ENCODE measurements at places on chromosomes 6 and 20.
A peak's percentile ranks its signal among the peaks of the same experiment; 100 is the strongest.

DNA sequence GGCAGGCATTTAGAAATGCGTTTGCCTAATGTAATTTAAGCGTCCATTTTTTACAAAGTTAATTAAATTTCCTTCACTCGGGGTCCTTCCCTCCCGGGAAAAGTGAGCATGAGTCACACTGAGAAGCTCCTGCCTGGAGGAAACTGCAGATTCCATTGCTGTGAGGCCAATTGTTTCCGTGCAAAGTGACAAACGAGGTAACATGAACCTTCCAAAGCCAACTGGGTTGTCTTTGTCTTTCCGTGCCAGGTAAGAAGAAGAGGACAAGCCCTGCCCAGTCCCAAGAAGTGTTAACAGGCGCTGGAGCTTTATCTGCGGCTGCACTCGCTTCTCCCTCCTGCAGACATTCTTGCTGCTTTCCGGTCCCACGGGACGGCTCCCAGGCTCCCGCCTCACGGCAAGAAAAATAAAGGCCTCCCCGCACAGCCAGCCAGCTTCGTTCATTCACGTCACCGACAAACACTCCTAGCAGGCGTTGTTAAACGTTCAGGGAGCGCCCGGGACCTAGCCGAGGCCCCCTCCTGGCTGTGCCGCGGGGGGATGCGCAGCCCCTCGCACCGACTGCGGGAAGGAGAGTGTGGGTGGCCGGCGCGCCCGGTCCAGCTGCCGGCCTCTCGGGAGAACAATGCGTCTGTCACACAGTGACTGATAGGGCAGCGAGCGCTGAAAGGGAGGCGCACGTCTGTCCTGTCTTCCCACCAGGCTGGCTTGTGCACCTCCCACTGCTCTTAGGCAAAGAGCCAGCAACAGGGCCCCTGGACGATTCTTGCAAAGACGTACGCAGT lies 61.5 kb upstream of the HDDC2 start:
- DNase-seq = no peak

DNA sequence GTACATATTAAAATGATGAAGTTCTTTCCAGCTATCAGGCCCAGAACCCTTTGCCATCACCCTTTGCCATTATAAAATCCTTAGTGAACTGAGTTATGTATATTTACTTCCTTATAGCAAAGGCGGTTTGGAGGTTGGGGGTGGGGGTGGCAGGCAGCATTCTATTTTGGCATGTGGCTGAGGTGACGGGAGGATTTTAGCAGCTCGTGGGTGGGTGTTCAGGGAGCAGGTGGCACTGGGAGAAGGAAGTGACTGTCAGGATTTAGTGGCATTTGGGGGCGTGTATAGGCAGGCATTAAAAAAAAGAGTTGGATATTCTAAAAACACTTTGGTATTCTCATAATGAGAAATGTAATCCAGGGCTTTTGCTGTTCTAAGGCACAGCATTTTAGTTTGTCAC lies 150.7 kb downstream of the RIMS1 start:
- DNase-seq = no peak

DNA sequence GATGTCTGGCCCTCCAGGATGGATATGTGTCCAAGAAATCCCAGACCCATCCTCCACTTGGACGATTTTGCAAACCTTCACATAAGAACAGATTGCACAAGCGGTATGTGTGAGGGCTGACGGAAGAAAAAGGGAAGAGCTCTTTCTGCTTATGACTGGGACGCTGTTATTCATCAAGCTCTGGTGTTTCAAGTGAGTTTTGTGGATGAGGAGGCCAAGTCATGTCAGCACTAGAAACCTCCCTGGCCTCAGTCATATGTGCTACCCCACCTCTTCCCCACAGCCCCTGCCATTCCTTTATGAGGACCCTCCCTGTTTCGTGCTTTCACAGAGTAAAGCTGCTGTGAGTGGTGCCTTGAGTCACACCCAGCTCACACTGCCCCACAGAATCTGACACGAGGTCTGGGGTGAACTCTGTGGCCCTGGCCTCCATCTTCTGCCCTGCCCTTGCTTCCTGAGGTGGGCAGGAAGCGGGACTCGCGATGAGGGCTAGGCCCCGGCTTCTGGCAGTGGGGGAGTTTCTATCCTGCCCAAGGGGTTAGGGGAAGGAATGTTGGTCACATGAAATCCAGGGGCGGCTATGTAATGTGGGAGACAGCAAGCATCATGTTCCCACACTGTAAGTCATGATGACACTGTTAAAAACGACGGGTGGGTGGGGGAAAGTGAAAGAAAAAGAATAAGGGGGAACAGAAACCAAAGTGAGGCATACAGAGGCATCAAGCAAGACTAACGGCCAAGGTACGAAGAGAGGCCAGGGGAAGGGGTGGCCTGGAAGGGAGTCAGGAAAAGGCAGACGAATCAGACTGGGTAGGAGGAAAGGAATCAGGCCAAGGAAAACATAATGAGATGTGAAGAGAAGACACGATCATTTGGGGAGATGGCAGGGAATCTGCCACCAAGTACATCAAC lies 78.1 kb downstream of the PRDM1 start:
- DNase-seq = no peak

- DNase-seq = no peak
Measured at GRCh38 chr6:97438011-97438671, 155.1 kb upstream of the MMS22L start.

DNA sequence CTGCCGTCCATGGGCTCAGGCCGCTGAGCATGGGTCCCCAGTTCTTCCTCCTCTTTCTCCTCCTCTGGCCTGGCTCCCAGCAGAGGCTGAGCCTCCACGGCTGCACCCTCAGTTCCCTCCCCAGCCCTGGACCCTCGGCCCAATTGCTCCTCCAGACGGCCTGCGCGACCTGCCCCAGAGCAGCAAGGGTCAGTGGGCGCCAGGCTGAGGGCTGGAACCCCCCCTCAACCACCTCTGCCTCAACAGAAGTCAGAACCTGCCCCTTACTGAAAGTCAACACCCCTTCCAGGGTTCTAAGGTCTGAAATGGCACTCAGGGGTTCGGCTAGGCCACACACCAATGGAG lies 15.9 kb upstream of the SPAG4 start:
- no peak for DNase-seq

DNA sequence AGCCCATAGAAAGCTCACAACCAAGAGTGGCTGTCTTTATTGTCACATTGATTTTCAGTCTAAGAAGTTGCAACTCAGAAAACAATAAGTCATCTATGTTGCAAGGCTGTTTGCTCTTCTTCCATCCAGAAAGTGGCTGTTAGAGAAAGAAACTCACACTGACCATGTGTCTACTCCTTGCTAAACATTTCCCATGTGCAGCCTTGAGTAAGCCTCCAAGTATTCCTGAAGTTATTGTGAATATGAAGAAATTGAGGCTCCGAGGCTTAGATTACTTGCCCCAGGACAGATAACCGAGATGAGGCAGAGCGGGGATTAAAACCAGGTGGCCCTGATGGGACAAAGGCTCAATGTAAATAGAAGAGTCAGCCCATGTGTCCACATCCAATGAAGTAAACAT lies 105.0 kb downstream of the SPTLC3 start:
- DNase-seq = no peak

- no peak for DNase-seq
Measured at GRCh38 chr6:142184307-142184706, 37.2 kb downstream of the VTA1 start.

- no peak for DNase-seq
Measured at GRCh38 chr6:142421285-142422117, 119.7 kb downstream of the ADGRG6 start.

- no peak for DNase-seq
Measured at GRCh38 chr6:166777096-166777630, 150.1 kb upstream of the RPS6KA2 start.

DNA sequence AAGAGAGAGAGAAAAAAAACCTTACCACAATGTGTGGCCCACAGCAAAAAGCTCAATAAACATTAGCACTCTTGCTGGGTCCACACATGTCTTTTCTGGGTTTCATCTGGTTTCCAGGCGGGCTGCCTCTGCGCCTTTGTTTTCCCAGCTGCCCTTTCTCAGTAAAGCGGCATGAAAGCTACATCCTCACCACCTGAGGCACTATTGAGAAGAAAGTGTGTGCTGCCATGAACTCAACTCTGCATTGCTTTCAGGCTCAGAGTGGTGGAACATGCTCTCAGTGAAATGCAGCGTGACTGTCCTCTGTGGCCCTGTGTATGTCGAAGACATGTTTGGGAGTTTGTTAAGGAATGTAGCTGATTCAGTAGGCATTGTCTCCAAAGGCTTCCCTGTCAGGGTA lies 102.3 kb downstream of the LYRM2 start:
- DNase-seq = peak; percentile 11

- no peak for DNase-seq
Measured at GRCh38 chr20:55216525-55217242, 741.3 kb downstream of the DOK5 start.

- peak; percentile 65 for DNase-seq
Measured at GRCh38 chr20:2752567-2753460, 47.6 kb downstream of the CPXM1 start.

DNA sequence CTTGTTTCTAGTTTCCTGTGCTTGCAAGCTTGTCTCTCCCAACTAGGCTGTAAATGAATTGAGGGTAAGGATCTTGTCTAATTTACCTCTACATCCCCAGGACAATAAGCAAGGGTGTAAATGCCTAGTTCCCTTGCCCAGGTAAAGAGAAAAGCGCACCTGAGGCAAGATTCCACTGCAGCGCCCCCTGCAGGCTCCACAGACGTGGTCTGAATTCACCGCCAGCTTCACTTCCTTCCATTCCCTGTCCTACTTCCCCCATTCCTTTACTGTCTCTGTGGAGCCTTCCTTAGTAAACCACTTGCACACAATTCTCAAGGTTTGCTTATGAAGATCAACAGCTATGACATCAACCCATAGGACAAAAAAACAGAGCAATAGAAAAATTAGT lies 42.3 kb downstream of the ANKEF1 start:
- DNase-seq = no peak

GRCh38 chr6:52551483-52552277 lies 25.2 kb downstream of the TRAM2 start:
- no peak for DNase-seq

DNA sequence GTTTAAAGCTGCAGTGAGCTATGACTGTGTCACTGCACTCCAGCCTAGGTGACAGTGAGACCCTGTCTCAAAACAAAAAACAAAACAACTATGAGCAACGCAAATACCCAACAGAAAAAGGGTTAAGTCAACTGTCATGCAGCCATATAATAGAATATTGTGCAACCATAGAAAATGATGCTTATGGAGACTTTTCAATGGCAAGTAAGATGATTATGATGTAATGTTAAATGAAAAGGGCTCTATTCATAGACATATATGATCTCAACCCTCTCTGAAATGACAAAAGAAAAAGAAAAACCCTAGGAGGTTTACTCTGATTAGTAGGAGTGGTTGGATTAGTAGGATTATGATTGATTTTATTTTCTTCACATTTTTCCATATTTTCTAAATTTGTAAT lies 41.3 kb upstream of the TBC1D7 start:
- no peak for DNase-seq

DNA sequence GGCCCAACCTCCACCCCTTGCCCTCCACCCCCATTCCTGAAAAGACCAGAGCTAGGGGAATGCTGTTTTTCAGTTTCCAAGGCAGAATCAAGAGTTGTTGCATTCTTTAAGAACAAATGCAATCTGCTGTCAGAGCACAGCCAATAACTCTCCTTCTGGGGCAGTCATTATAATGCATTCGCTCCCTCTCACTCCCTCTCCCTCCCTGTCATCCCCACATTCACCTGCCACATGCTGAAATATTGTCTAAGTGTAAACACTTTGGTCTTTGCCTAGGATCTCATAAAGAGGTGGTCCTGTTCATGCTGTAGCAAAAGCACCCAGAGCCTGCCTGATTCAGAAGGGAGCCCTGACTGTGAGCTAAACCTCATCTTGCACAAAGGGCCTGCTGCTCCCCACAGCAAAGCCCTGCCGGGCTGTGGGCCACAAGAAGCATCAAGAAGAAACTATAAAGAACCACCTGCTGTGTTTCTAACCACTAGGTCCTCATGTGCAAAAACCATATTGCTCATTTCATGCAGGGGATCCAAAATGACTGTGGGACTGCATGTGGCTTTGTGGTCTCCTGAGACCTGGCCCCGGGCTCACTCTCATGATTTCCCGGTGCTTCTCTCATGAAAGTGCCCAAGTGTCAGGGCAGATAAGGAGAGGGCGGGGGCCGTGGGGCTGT lies 85.6 kb downstream of the GPR6 start:
- no peak for DNase-seq

DNA sequence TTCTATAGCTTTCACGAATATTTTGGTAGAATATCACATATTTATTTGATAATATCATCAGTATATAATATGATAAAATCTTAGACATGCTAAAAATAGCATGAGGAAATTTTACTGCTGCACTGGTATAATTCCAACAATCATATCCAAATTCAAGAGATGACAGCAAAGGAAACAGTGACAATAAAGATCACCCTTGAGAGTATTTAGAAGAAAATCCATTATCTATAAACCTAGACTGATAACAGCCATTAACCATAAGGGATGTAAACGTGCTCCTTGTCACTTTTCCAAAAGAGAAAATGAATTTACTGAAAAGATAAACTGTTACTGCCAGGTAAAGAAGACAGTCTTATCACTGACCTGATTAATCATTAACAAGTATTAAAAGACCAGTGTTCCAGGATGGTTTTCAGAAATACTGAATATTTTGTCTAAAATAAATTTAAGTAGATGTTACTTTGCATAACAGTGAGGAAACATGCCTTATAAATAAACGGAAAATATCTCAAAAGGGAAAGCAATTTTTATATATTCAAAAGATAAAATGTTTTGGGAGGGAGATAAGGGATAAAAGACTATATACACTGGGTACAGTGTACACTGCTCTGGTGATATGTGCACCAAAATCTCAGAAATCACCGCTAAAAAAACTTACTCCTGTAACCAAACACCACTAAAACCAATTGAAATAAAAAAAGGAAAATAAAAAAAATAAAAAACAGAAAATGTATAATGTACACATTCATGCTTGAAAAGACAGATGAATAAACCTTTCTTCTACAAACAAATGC lies 1704.7 kb downstream of the HACE1 start:
- DNase-seq = no peak

GRCh38 chr6:49790341-49790740 lies 3.3 kb upstream of the PGK2 start:
- no peak for DNase-seq

GRCh38 chr6:42040856-42041480 lies 9.4 kb upstream of the TAF8 start:
- DNase-seq = no peak

DNA sequence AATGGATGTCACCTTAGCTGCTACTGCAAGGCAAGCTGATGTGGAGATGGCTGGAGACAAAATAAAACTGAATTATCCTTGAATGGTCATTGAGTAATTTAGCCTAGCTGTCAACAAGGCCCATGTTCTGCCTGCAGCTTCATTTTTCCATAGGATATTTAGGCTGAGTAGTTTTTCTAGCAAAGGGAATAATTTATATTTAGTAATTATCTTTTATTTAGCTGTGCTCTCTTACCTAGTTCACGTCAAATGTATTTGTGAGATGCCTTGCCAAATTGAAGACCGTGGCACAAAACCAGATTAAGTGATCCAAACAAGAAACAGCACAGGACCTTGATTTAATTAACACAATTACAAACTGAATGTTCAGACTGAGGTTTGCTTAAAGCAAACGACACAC lies 77.4 kb upstream of the CEP162 start:
- DNase-seq = no peak
